Stimulated activated CD8-positive, alpha-beta memory T cell treated with anti-CD3 and anti-CD28 coated beads, Interleukin-2, amount 100 ng/mL, for 1 hour (primary cell): ENCODE measurements at places on chromosomes 11 and 22.

GRCh38 chr11:115886422-115886733 is 382.2 kb upstream of the CADM1 start:
- no peak for DNase-seq

DNA sequence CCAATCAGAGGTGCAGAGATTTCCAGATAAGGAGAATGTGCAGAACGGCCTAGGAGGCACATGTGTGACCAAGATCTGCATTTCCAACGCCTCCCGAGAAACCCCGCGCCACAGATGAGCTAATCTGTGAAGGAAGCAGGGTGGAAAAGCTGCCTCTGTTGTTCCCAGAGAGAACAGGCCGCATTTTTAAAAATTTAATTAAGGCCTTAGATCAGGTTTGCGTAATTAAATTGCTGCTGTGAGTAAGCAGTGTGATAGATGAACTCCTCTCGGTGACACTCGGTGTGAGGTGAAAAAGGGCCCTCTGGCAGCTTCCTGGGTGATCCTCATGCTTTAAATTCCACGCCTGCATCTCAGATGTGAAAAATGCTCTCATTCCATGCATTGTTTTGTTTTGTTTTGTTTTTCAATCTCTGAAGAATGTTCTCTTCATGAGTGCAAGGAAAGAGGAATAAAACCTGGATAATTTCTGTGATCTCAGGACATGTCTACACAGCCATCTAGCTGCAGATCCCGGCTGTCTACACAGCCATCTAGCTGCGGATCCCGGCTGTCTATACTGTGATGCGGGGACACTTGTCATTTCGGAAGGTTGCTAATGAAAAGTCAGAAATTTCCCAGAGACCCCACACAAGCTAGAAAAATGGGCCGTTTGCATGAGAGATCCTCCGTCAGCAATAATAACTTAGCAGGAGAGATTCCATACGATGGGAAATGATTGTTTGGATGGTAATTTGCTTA is 1398.9 kb downstream of the BRD1 start:
- no peak for DNase-seq

DNA sequence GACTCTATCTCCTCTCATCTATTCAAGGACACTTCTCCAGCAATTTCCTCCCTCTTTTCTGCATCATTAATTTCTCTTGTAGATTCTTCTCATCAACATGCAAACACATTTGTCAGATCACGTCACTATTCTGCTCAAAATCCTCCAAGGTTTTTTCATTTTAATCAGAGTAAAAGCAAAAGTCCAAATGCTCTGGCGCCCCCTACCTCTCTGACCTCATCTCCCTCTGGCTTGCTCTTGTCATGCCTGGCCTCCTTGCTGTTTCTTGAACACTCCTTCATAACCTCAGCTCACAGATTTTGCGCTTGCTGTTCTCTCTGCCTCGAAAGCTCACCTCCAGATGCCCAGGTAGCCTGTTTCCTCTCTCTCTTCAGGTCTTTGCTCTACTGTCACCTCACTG is 22.4 kb downstream of the RTCB start:
- no peak for DNase-seq

DNA sequence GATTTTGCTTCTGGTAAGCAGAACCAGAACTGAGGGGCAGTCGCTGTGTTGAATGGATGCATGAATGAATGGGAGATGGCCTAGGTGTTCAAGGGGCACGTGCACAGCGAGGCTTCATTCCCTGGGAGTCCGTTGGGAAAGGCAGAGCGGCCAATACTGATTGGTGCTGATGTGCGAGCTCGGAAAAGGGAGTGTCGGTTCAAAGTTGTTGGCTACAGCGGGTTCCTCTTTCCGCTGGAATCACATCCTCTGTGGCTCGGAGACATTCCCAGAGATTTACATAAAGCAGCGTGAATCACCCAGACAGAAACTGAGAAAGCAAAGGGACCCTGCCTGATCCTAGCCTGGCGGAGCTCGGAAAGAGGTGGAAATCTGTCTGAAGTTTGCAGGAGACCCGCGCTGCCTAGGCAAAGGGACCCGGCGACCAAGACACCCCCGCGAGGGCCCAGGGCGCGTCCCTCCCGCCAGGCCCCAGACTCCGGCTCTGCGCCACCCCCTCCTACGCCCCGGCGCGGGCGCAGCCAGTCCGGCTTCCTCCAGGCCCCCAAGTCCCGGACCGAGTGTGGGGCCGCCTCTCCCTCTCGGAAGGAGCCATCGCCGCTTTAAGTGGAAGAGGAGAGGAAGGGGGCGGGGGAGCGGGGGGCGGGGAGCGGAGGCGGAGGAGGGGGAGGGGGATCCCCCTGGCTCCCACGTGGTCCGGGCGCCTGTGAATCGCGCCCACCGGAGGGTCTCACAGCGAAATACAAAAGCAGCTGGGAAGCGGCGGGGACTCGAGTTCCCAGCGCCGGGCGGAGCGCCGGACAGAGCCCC is at the start of gene FJX1:
Gene FJX1 (plus strand): TSS at position 774 of the 810 bp plus-strand sequence. CDS start 177 bp downstream, outside the sequence.
- no peak for DNase-seq

DNA sequence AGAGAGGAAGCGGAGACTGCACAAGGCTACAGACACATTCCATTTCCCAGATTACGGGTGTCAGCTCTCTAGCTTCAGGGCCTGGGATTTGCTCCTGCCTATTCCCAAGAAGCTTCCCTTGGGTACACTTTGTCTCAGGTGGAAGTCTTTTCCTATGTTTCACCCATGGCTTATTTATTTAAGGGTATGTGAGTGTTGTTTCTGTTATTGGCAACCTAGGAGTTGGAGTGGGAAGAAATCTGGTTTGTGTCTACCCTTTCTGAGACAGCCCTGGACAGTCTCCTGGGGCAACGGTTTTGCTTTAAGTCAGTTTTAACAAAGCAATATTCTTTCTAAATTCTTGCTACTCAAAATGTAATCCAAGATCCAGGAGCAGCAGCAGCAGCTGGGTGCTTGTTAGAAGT is 127.0 kb downstream of the MICAL2 start:
- no peak for DNase-seq

DNA sequence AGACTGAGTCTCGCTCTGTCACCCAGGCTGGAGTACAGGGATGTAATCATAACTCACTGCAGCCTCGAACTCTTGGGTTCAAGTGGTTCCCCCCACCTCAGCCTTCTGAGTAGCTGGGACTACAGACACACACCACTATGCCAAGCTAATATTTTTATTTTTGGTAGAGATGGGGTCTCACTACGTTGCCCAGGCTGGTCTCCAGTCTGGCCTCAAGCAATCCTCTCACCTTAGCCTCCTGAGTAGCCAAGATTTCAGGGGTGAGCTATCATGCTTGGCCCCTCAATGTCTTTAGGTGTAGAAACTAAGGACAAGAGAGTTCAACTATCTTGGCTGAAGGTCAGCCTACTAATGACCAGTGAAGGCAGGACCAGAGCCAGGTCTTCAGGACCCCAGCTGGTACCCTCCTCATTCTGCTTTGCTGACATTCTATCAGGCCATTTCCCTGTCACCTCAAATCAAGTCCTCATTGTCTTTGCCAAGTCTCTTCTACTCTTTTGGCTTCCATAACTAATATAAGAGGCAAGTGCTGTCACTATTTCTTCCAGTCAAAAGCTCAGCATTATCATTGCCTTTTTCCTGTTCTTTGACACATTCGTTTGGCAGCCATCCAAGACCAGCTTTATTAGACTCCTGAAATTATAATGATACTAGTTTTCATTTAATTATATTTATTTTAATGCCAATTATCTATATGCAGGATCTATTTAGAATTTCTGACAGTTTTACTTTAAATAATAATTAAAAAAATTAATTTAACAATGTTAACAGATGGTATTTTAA is 264.2 kb upstream of the PITPNB start:
- DNase-seq: no peak

- DNase-seq: no peak
Measured at GRCh38 chr11:123559523-123559955, 94.9 kb downstream of the SCN3B start.

GRCh38 chr11:62536301-62536957 is 10.2 kb downstream of the AHNAK start:
- no peak for DNase-seq

DNA sequence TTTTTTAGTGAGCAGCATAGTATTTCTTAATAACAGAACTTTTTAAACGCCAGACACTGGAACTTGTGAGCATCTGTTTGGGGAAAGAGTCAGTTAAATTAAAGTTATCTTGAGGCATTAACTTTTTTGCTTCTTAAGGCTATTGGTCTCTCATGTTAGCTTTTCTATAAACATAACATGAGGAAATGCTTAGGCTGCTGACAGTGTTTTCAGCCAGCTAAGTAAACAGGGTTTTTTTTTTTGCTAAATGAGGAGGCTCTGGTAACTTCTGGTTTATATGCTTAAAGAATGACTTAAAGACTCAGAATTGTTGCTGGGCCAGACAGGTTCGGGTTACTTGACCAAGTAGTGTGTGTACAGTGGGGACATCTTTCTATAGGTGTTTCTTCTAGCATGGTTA is 95.8 kb upstream of the ALKBH3 start:
- no peak for DNase-seq

DNA sequence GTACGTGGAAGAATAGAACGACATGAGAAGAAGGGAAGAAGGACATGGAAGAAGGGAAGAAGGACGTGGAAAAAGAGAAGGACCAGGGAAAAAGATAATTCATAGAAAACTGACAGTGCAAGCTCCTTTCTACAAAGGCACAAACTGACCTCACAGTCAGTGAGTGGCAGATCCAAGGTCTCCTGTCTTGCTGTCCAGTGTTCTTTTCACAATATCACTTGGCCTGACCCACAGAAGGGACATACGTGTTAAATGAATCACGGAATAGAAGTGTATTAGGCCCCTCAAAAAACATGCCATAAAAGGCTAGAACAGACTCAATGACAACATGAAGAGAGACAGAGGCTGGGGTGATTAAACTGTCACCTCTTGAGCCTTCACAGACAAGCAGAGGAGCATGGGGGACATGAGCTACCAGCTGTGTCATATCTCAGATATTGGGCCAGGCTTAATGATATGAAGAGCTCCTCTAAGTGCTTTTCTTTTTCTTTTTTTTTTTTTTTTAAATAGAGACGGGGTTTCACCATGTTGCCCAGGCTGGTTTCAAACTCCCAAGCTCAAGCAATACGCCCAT is 4.6 kb downstream of the ASCC2 start:
- no peak for DNase-seq

- DNase-seq: no peak
Measured at GRCh38 chr22:36644333-36644757, 59.2 kb downstream of the CACNG2 start.

DNA sequence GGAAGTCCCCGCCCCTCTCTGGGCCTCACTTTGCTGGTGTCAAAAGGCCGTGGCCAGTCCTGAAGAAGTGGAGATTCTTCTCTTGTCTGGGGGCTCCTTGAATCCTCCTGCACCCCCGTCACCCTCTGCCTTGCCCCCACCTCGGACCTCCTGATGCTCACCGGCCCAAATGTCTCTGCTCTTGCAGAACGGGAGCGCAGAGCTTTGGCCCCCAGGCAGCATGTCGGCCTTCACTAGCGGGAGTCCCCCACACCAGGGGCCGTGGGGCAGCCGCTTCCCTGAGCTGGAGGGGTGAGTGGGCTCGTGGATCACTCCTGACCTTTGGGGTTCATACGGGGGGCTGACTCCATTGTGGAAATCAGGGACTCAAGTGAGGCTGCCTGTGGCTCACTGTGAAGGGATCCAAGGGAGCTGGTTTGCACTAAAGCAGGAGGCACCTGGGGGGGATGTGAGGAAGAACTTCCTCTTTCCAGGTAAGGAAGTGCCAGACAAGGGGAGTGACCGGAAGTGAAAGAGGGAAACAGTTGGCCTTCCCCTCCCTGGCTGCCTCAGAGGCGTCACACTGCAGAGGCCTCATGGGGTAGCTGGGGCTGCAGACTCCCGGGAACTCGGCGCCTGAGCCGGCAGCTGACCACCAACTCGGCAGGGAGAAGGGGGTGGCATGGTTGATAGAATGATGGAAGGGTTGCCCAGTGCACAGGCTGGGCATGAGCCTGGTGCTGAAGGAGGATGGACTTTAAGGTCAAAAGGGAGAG is 23.1 kb downstream of the CSF2RB start:
- no peak for DNase-seq

DNA sequence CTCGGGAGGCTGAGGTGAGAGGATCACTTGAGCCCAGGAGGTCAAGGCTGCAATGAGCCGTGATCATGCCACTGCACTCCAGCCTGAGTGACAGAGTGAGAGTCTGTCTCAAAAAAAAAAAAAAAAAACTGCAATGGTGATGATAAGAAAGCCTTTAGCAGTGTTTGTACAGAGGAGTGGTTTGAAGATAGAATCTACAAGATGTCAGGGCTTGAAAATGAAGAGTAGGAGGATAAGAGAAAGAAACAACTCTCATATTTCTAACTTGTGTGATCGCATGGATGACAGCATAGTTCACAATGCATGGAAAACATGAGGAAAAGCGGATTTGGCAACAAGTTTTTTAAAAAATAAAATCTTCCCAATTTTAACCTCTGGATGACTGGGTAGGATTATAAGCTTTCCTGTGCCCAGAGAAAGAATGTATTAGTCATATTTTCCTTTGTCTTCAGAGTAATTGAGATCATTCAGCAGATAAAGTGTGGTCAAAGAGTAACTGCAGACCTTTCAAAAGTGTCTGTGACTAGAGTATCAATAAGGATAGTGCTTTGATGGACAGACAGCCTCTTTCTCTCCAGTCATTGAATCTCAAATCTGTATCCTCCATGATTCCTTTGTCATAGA is 328.1 kb downstream of the CASP12 start:
- no peak for DNase-seq

DNA sequence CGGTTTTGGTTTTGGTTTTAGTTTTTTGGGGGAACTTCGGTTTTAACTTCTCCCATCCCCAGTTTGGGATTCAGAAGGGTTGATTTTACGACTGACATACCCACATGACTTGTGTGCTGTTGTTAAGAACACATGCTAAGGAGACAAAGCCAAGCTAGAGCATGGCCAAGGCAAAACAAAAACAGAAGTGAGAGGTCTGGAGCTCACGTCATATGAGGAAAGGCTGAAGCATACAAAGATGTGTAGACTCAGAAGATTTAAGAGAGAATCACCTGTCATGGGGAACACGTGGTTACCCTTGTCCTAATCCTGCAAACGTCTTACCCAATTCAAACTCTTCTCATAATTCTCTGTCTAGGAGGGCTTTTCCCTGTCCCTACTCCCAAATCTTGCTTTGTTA is 465.0 kb downstream of the FAM181B start:
- no peak for DNase-seq

DNA sequence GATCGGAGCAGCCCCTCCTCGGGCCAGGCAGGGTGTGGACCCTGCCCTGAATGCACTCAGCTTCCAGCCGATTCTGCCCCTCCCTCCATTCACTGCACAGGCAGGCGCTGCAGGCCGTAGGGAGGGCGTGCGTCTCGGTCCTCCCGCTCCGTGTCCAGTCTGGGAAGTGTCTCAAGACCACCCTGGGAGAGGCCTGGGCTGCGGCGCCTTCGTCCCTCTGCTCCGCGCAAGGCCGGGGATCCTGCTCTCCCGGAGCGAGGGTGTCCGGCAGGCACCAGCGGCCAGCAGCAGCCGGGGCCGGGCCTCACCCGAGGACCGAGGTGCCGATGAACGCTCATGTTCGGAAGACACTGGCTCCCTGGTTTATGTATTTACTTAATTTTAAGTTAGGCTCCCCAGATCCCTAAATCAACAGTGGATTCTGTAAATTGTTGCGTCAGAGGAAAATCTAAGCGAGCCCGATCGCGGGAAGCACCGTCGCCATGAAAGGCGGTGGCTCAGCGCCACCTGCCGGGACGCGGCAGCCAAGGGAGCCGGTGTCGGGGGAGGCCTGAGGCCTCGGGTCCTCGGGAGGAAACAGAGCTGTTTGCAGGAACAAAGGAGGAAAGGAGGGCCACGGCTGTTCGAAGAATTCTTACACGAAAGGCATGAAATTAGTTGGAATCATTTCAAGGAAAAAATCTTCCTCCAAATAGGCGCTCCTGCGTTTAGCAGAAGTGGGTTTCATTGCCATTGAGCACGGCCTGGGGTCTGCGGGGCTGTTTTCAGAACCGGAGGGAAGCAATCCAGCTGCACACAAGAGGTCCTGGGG is 195.3 kb downstream of the BRD1 start:
- DNase-seq: no peak
